ENCODE measurements at places on chromosomes 2 and 18.

DNA sequence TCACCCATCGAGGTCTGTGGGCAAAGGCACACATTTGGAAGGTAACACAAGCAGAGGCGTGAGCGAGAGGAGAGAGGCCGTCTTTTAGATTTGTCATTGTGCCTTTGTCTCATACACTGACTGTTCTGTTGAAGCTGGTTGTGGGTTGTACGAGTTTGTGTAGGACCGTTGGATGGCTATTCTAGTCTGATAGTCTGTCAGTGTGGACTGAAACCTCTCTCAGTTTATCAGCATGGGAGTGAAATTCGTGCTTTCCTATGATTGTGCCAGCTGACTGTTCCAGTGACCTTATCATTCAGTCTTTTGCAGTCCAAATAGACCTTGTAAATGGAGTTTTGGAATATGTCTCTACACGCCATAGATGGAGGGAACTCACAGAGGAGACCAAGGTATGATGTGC lies 143.5 kb downstream of the LDLRAD4 start:
- no peak for DNase-seq

DNA sequence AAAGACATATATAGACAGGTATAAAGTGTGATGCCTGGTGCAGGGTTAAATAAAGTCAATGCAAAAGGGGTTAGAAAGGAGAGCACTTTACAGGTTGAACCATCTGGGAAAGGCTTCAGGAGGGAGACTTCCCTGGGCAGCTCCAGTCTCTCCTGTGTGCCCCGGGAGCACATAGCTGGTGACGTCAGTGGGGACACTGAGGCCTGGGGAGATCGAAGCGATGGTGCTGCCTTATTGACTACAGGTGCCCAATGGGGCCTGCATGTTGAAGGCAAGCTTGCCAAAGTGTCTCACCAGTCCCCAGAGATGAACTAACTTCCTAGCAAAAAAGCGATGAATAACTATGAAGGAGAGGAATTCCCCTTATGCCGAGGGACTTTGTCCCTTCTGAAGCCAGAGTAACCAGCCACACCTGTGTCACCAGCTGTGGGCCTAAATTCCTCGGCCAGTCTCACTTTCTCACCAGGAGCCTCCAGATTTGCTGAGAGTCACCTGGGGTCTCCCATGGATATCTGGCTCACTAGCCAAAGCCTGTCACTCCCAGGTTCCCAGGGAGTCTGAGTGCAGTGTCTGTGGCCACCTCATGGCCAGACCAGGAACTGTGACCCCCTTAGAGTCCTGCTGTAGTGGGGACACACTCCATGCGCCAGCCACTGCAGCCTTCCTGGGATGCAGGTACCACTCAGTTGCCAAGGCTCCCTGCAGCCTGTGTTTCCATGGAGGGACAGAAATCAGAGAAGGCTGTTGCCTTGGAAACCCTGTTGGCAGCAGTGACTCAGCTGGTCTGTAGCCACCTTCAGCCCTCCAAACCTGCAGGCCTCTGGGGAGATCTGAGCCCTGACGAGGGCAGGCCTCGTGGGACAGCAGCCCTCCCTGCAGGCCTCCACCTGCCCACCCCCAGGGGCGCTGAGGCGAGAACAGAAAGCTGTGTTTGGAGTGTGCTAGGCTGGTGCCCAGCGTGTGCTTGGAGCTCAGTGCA lies 128.7 kb downstream of the CTIF start:
- DNase-seq = no peak

- DNase-seq = no peak
Measured at GRCh38 chr2:183868153-183868552, 730.2 kb upstream of the ZNF804A start.

- no peak for DNase-seq
Measured at GRCh38 chr2:33505966-33506365, 29.5 kb downstream of the RASGRP3 start.

DNA sequence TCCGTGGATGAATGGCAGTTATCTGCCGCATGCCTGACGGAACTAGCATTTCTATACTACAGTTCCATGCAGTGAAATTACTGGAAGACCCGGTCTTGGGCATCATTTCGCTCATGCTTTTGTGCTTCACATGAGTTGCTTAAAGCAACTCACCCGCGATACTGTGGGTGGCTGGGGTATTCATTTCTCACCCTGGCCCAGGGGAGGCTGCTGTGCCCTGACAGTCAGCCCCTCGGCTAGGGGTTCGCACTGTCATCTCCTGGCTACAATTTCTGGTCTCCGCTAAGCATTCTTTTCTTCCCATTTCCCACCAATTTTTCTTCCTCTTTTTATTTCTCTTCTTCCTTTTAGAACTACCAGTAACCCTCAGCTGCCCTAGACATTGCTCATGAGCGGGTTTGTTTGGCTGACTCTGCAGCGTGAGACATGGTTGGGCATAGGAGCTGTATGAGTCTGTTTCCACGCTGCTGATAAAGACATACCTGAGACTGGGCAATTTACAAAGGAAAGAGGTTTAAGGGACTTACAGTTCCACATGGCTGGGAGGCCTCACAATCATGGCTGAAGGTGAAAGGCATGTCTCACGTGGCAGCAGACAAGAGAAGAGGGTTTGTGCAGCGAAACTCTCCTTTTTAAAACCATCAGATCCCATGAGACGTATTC lies 16.5 kb upstream of the CNDP2 start:
- DNase-seq = no peak

DNA sequence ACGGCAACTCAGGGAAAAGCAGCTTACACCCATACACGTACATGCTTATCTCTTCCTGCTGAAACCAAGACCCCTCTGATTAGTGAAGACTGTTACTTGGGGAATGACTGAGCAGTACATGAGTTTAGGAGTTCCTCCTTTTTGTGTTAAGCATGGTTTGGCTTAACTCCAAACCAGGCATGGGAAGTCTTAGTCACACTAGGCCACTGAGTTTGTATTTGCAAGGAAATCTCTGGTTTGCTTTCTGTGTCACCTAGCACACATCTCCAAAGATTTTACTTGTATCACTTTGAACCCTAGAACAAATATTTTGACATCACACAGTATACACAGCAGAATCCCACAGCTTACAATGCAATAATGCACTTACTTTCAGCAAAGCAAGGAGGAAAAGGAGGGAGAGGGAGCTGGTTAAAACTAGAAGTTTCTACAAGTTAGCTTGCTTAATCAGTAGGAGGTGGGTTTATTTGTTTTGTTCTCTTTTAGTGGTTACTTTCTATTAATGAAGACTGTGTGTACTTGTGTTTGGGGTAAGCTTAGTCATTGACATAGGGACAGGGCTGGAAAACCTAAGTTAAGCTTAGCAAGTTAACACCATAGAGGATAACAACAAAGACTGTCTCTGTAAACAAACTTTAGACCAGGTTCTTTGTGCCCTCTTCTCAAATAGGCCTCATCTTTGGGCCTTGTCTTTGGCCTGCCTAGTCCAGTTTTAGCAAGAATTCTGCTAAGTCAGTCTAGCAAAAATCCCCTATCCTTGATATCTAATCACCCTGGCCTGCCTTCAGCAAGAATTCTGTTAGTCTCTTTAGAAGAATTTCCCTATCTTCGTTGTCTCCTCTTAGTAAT lies 219.4 kb downstream of the MREG start:
- DNase-seq = no peak

GRCh38 chr2:64386676-64387075 lies 67.3 kb upstream of the LGALSL start:
- DNase-seq = no peak

GRCh38 chr2:8234757-8235374 lies 447.0 kb upstream of the ID2 start:
- no peak for DNase-seq

DNA sequence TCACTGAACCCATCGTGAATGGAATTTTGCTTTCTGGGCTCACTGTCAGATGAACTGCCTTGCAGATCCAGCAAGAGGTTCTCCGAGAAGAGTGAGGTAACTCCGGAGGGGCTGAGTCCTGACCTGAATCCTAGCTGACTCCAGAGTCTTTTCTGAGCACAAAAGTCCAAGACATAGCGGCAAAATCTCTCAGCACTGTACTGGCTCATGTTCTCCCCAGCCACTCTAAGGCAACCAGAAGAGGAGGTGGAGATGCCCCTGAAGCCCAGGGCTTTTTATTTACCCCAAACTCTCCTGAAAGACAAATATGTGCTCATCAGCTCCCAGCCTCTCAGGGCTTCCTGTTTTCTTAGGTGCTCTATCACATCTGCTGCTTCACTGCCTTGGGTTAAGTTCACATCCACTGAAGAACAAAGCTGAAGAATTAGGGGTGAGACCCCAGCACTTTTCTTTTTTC lies 221.8 kb downstream of the MREG start:
- DNase-seq = no peak

- no peak for DNase-seq
Measured at GRCh38 chr2:129301431-129301913, 678.0 kb upstream of the RAB6C start.

DNA sequence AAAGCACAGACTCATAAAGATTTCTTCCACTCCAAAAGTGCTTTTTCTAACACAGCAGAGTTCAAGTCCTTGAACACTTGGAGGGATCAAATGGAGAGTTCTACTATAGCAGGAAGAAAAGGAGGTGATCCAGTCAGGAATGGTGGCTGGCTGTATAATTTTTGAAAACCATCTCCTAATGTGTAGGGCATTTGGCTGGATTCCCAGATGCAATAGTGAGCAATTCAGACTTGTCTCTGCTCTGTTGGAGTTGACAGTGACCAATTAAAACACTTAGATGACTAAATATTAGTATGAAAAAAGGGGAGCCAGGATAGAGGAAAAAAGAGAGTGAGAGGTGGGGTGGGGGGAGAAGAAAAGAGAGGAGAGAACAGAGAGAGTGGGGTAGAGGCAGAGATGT lies 5.3 kb upstream of the G6PC2 start:
- no peak for DNase-seq

- no peak for DNase-seq
Measured at GRCh38 chr2:231714639-231715498, 6.5 kb downstream of the PTMA start.

- DNase-seq = no peak
Measured at GRCh38 chr2:12302140-12302539, 414.6 kb upstream of the TRIB2 start.

DNA sequence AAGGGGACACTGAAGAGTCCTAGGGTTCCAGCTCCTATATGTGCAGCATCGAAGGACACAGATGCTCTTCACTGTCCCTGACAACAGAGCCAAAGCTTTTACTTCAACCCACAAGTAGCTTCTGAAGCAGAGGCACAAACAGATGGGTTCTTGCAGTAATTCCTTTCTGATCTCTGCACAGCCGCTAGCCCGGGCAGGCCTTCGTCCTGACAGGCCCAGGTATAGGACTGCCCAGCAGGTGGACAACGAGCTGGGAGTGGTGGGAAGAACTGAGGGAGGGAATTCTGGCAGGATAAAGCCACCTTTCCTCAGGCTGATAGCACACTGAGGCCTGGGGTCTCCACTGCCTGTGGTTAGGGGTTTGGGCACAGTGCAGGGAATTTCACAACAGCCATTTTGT lies 94.8 kb downstream of the RHOB start:
- DNase-seq = no peak

GRCh38 chr2:141911485-141912066 lies 219.2 kb downstream of the LRP1B start:
- no peak for DNase-seq

GRCh38 chr2:46032996-46033395 lies 264.2 kb upstream of the EPAS1 start:
- DNase-seq = no peak

DNA sequence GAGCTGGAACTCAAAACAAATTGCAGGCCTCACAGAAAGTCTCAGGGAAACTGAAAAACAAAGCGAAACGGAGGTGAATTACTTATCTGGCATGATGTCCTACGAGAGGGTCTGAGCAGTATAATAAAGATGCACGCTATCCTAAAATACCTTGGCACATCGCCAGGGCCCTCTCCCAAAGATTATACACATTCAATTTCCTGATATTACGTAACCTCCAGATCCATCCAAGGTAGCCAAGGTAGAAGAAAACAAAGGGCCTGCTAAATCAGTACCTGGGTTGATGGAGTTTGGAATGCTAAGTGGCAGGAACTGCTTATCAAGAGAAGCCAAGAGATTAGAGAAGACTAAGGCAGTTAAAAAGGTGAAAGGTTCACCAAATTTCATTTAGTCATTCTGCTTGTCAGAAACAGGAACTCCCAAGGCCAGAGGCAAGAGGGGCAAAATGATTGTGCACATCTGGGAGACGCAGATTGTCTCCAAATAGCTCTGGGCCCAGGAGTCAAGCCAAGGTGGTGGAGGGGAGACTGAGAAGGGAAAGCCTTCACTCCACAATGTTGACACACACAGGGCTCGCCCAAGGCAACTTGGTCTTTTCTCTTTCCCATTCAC lies 236.8 kb upstream of the ATP5MC3 start:
- DNase-seq = no peak

GRCh38 chr2:9639000-9639602 lies 8.3 kb upstream of the YWHAQ start:
- DNase-seq = no peak

DNA sequence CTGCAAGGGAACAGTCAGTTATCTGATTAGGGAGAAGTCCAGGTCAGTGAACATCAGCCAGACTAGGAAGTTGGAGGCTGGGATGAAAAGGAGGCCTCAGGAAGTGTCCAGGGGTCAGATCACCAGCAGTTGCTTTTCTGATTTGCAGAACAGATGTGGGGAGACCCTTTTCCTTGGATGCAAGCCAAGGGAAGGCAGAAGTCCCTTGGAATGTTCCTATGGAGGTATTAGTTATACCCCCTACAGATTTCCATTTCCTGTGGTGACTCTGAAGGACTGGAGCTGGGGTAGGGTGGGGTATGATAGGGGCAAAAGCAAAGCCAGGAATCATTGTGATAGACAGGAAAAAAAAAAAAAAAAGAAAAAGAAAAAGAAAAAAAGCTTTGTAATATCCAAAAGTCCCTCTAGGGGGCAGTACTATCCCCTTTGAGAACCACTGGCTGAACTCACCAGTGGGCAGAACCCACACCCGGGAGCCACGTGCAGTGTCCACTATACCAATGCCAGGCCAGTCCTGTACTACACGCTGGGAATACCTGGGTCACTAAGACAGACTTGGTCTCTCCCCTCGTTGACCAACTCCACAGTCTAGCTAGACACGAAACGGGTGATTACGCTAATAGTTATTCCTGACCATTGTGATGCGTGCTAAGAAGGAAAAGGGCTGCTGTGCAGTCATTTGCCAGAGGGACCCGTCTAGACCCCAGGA lies 7.4 kb downstream of the DYSF start:
- DNase-seq = no peak

DNA sequence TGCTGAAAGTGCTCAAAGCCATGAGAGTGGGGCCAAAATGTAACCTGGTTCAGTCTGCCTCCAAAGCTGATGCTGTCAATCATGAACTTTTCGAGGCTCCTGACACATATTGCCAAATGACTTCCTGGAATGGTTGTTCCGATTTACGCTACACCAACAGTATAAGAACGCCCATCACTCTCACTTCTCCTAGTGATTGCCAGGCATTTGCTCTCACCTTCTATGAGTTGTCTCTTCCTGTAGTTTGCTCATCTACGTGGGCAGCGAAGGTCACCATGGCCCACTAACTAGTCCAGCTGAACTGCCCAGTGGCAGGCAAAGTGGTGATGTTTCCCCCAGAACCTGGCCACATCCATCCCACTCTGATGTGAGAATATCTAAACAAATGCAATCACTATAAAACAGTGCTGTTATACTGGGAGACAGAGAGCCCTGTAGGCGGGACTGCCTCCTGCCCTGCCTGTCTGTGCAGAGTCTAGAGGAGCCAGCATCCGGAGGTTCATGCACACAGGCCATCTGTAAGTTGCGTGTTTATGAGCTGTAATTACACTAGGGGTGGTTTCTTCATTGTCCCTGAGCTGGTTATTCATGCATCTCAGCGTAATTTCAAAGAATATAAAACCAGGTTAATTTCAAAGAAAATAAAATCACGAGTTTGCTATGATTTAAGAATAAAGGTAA lies 8.8 kb upstream of the CABLES1 start:
- DNase-seq = no peak

GRCh38 chr2:11976073-11976472 lies 229.6 kb downstream of the LPIN1 start:
- DNase-seq = no peak

- DNase-seq = no peak
Measured at GRCh38 chr2:235580426-235581157, 86.7 kb downstream of the AGAP1 start.
